Naive thymus-derived CD4-positive, alpha-beta T cell (primary cell): ENCODE measurements at places on chromosomes 12 and 14.

GRCh38 chr12:6548556-6548955 lies 7.3 kb downstream of the IFFO1 start:
- H3K4me1 ChIP-seq: peaks cover 3% of the 10 kb centered on the region
- peaks cover 12% of the 10 kb centered on the region for H3K36me3 ChIP-seq
- H3K27ac ChIP-seq: no peak overlapping the region
- no peaks in the 10 kb centered on the region for H3K27me3 ChIP-seq
- no peak overlapping the region for H3K4me3 ChIP-seq

- no peak overlapping the region for H3K4me3 ChIP-seq
- no peak for DNase-seq
- H3K36me3 ChIP-seq: no peaks in the 10 kb centered on the region
- no peaks in the 10 kb centered on the region for H3K4me1 ChIP-seq
Observed at GRCh38 chr12:46354111-46354801, 18.3 kb downstream of the SLC38A2 start.

DNA sequence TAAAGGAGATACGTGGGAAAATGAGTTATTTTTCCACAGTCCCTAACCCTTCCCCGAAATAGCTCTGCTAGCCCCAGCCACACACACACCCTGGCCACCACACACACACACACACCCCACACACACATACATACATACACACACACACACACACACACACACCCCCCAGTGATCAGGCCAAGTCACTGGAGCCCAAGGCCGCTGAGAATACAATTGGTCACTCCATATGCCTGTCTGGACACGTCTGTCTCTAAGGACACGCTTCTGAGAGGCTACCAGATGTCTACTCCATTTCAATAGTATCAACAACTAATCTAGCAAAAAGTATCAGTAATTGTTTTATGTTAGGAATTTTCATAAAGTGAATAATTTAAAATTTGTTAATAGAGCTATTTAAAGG lies 13.0 kb upstream of the DIABLO start:
- H3K4me3 ChIP-seq: no peak overlapping the region
- DNase-seq: no peak
- H3K27me3 ChIP-seq: no peaks in the 10 kb centered on the region
- peaks cover 65% of the 10 kb centered on the region for H3K36me3 ChIP-seq
- peaks cover 6% of the 10 kb centered on the region for H3K4me1 ChIP-seq

DNA sequence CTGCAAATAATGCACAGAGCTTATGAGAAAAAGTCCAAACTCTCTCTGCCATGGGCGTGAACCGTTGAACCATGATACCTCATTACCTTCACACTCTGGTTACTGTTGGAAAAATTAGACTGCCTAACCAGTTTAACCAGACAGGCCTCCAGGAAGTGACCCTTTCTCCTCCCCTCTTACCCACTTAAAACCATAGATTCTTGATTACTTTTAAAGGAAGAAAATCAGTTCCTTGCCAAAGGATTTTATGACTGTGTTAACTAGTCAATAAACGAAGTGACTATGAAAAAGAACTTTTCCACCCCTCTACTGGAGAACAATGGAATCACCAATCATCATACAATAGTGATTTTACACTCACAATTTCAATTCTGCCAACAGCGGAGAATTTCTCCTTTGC lies 254.0 kb upstream of the ATP2B1 start:
- DNase-seq: peak; percentile 14
- H3K27ac ChIP-seq: no peak overlapping the region
- no peaks in the 10 kb centered on the region for H3K4me1 ChIP-seq

DNA sequence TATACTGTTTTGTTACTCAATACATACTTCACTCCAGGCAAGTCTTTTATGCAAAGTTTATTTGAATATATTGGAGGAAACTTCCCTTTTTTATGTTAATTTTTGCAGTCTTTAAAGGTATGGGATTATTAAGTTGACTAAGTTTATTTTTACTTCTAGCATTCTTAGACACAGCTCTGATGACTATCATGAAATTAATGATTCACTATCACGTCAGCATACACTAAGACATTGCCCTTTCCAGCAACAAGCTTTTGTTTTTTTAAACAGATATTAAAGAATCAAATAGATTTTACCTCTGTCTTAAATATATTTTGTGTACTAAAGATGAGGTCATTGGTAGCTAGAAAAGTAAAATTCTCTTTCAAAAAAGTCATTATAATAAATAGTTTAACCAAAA lies 52.1 kb downstream of the DERA start:
- H3K4me1 ChIP-seq: no peaks in the 10 kb centered on the region
- no peaks in the 10 kb centered on the region for H3K36me3 ChIP-seq
- no peak for DNase-seq
- no peaks in the 10 kb centered on the region for H3K27me3 ChIP-seq

DNA sequence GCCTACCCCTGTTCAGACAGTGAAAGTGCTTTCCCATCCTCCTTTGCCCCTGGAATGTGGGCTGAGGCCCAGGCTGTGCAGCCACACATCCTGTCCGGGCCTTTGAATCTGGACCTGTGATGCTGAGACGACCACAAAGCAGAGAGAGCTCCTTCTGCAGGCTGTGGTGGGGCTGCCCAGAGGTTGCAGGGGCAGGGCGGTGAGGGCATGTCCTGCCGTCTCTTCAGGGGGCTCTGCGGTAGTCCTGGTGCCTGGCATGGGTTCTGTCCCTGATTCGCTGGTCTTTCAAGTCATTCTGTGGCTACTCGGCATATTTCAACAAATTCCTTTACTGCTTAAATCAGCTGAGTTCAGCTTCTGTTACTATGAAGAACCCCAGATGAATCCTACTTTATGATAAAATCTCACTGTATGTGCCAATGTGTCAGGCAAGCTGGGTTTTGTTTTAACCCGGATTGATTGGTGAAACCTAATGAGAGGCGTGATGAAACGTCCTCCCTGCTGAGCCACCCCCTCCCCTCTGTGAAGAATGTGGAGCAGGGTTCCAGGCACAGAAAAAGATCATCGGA lies 63.4 kb upstream of the DICER1 start:
- H3K4me1 ChIP-seq: no peaks in the 10 kb centered on the region
- H3K27ac ChIP-seq: no peak overlapping the region
- no peaks in the 10 kb centered on the region for H3K36me3 ChIP-seq
- no peak overlapping the region for H3K4me3 ChIP-seq
- no peak for DNase-seq

GRCh38 chr12:59425798-59426197 lies 170.0 kb upstream of the SLC16A7 start:
- H3K27ac ChIP-seq: no peak overlapping the region
- H3K4me1 ChIP-seq: no peaks in the 10 kb centered on the region
- no peaks in the 10 kb centered on the region for H3K27me3 ChIP-seq
- H3K36me3 ChIP-seq: no peaks in the 10 kb centered on the region
- no peak for DNase-seq

- H3K4me3 ChIP-seq: no peak overlapping the region
- peaks cover 4% of the 10 kb centered on the region for H3K4me1 ChIP-seq
- DNase-seq: no peak
- no peaks in the 10 kb centered on the region for H3K27me3 ChIP-seq
- H3K36me3 ChIP-seq: no peaks in the 10 kb centered on the region
Observed at GRCh38 chr12:116062698-116063097, 214.8 kb downstream of the MED13L start.

DNA sequence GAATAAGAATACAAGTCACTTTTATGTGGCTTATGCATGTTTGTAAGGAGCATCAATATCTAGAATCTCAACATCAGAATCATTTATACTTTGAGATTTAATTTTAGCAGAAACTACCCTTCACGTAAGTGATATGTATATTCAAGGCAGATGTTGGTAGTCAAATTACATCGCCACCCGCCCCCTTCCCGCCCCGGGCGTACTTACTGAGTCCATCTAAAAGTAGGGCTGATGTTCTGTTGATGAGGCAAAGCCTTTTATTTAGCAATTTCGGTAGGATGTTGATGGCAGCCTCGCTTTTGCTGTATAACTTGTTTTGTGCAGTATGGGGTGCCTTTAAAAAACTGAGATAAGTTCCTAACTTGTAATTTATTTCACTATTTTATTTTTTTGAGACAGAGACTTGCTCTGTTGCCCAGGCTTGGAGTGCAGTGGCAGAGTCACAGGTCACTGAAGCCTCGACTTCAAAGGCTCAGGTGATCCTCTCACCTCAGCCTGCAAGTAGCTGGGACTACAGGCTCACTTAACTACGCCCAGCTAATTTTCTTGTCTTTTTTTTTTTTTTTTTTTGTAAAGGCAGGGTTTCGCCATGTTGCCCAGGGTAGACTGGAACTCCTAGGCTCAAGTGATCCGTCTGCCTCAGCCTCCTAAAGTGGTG lies 30.8 kb downstream of the KTN1 start:
- no peak overlapping the region for H3K4me3 ChIP-seq
- no peaks in the 10 kb centered on the region for H3K36me3 ChIP-seq
- H3K27ac ChIP-seq: no peak overlapping the region
- H3K27me3 ChIP-seq: no peaks in the 10 kb centered on the region

DNA sequence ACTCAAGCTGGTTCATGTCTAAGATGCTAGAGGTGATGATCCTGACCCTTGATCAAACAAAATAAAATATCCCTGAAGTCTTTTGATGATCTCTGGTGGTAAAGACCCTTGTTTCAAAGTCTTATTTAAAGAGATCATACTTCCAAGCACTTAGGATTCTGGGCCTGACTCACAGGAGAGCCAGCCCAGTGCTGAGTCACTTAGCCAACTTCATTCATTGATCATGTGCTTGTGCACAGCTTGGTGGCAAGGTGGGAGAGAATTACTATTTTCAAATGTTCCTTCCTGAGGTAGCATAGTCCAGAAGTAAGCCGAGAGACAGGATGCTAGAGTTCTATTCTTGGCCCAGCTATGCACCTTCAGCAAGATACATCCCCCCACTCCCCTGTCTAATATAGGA lies 40.6 kb downstream of the SCN8A start:
- H3K27me3 ChIP-seq: no peaks in the 10 kb centered on the region
- no peaks in the 10 kb centered on the region for H3K4me1 ChIP-seq
- no peak overlapping the region for H3K4me3 ChIP-seq
- no peaks in the 10 kb centered on the region for H3K36me3 ChIP-seq
- H3K27ac ChIP-seq: no peak overlapping the region
- DNase-seq: no peak

DNA sequence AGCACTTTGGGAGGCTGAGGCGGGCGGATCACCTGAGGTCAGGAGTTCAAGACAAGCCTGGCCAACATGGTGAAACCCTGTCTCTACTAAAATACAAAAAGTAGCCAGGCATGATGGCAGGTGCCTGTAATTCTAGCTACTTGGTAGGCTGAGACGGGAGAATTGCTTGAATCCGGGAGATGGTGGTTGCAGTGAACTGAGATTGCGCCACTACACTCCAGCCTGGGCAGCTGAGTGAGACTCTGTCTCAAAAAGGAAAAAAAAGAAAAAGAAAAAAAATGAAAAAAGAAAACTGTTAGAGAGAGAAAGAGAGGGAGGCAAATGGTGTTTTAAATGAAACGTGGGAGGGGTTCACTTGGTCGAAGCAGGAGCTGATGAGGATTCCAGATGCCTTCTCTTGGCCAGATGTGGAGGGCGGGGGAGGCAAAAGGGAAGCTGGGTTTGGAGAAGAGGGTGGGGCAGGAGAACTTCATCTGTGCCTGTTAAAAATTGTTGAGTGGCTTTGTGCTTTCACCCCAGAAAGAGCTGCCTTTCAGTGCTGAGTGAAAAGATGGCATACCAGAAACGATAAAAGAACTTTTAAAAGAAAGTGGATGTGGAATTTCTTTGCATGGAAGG lies 1.1 kb downstream of the EMP1 start:
- no peaks in the 10 kb centered on the region for H3K36me3 ChIP-seq
- no peak for DNase-seq
- H3K27me3 ChIP-seq: no peaks in the 10 kb centered on the region
- no peak overlapping the region for H3K27ac ChIP-seq
